ENCODE measurements at places on chromosomes 11 and 22.

- DNase-seq: no peak
Measured at GRCh38 chr22:26406118-26406517, 22.9 kb upstream of the ASPHD2 start.

DNA sequence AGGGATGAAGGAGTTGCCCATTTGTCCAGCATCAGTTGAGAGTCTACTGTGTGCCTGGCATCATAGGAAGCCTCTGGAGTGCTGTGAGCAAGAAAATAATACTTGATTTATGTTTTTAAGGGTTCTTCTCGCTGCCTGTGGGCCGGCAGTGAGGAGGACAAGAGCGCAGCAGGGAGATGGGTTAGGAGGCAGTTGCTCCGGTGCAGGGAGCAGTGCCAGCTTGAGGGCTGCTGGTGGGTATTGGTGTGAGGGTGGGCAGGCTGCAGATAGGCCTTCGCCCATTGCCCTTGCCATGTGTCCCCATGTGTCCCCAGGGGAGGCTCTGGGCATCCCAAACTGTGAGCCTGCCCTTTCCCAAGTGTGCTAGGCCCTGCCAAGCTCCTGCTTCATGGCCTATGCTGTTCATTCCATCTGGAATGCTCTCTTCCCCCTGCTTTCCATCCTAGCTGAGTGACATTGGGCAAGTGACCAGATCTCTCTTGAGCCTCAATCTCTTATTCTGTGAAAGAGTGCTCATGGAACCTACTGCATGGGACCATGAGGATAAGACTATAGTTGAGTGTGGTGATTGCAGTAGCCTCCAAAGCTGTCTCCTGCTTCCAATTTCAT lies 19.8 kb downstream of the BMAL1 start:
- no peak for DNase-seq

DNA sequence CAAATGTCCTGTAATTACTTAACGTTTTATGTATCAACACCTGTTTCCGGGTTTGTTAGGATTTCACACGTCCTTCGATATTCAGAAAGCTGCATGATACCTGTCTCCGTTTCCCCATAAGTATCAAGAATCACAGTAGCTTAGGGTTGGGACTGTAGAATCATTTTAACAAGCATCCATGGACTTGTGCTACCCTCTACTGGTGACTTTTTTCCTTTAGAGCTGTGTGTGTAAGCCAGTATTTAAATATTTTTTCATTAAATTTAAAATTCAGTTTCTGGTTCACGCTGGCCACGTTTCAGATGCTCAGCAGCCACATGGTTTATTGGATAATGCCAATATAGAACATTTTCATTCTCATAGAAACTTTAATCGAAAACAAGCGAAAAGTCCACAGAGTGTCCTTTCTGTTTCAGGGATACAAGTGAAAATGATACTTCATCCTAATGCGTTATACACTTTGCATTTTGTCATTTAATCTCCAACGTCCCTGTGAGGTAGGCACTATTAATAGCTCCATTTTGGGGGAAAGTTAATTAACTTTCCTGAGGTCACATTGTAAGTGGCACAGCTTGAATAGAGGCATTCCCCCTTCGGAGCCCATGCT lies 61.5 kb upstream of the SLC25A18 start:
- no peak for DNase-seq

- peak; percentile 29 for DNase-seq
Measured at GRCh38 chr22:36252754-36253522, at the start of gene APOL1. Gene APOL1, plus strand, starts transcription at chr22:36253133. Its CDS starts 1,823 bp downstream, at chr22:36254956.
